ENCODE measurements at places on chromosomes 6 and 20.

GRCh38 chr6:28220257-28221133, 4.6 kb upstream of the ZSCAN9 start:
- no peak overlapping the region for H3K27ac ChIP-seq
- DNase-seq, result no peak
- H3K27me3 ChIP-seq, result no peaks in the 10 kb centered on the region
- no peak overlapping the region for H3K4me3 ChIP-seq
- H3K4me1 ChIP-seq, result peaks cover 7% of the 10 kb centered on the region

GRCh38 chr6:101393829-101394251, 332 bp downstream of the GRIK2 start:
- no peaks in the 10 kb centered on the region for H3K36me3 ChIP-seq
- 0 out of 2 replicates have a peak, but pooled peaks cover 6% of the 10 kb centered on the region for H3K27me3 ChIP-seq
- no peak overlapping the region for H3K27ac ChIP-seq
- peak overlapping the region; percentile 47 for H3K4me3 ChIP-seq

DNA sequence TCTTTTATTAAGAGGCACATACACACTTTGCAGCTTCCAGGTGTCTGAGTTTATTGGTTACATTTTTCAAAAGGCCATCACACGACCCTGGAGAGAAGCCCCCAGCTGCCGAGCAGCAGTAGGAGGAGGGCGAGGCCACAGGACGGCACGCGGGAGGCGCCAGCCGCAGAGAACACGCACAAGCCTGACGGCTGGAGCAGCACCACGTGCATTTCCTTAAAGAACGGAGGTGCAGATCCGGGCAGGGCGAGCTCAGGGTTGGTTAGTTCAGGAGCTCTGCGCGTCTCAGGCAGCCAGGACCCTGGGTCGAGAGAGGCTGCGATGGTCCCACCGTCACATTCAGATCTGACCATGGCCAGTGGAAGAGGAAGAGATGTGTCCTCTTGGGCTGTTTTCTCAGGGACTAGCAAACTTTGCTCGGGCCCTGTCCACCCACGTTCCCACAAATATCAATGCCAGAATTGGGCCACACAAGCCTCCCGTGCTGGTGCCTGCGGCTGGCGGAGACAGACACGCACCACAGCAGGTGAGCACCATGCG, 121.4 kb upstream of the AFDN start:
- no peaks in the 10 kb centered on the region for H3K36me3 ChIP-seq
- no peak overlapping the region for H3K27ac ChIP-seq
- no peak overlapping the region for H3K4me3 ChIP-seq
- no peak for DNase-seq
- no peaks in the 10 kb centered on the region for H3K27me3 ChIP-seq

- no peak for DNase-seq
- H3K4me1 ChIP-seq, result peaks cover 44% of the 10 kb centered on the region
- H3K4me3 ChIP-seq, result peak overlapping the region; percentile 47
- no peaks in the 10 kb centered on the region for H3K36me3 ChIP-seq
- H3K27ac ChIP-seq, result no peak overlapping the region
Observed at GRCh38 chr6:11008821-11009220, 35.3 kb downstream of the ELOVL2 start.

DNA sequence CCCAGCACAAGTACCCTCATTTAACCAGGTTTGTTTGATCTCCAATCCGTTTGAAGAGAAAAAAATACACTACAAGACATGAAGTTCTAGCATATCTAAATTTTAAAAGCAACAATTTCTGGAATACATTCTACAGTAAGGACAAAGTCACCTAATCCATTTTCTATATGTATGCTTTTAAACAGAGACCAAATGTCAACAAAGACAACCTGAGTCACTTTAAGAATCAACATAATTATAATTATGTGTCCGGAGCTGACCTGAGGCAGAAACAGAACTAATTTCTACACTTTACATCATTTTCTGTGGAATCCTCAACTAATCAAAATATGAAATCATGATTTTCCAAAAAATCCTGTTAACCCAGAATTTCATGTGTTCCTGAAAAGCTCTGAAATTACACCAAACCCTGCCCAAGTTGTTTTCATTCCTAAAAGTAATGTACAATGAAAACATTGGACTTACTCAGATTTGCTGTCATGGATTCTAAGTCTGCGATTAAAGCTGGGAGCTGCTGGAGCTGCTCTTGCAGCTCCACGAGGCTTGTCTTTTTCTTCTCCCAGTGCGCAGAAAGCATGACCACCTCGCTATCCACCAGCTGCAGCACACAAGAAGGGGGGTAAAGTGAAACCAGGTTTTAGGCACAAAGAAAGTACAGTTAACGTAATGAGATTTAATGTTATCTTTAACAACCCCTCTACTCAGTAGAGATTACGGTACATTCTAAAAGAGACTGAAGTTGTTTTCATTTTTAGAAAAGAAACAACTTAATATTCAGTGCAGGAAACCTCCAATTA, 35.8 kb downstream of the DTNBP1 start:
- H3K27ac ChIP-seq, result no peak overlapping the region
- no peak overlapping the region for H3K4me3 ChIP-seq
- no peak for DNase-seq
- no peaks in the 10 kb centered on the region for H3K27me3 ChIP-seq

DNA sequence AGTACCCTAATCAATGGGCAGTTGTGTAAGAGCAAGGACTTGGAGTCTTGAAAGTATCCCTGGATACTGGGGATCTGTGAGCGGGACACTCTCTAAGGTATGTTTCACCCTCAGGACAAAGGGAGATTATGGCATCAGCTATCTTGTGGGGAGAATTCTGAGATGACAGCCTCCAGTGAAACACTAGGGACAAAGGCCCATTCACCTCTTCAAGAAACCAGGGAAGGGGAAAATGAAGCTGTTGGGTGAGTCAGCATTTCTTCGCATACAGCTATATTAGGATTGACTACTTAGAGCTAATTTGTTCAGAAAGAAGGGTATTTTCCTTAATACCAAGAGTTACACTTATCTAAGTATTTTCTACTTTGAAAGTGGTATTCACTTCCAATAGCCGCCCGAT, 35.9 kb downstream of the OPN5 start:
- H3K36me3 ChIP-seq, result no peaks in the 10 kb centered on the region
- no peaks in the 10 kb centered on the region for H3K27me3 ChIP-seq
- H3K4me1 ChIP-seq, result no peaks in the 10 kb centered on the region
- no peak for DNase-seq
- H3K4me3 ChIP-seq, result no peak overlapping the region

DNA sequence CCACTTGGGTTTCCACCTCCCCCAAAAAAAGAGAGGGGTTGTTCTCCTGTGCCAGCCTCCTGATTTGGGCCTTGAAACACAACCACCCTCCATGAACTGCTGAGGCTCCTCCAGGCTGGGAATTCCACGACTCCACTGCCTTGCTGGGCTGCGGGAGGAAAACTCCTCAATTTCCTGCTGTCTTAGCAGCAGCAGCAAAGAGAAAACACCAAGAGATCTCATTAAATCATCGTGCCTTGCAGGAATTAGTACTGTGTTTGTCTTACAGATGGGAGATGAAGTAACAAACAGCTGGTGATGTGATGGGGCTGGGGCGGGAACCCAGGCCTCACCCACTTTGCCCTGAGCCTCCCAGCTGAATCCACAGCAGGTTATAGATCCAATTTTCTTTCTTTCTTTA, 29.0 kb downstream of the BPIFB1 start:
- H3K27ac ChIP-seq, result no peak overlapping the region
- DNase-seq, result no peak

GRCh38 chr20:36208257-36208656, 28.0 kb upstream of the AAR2 start:
- no peaks in the 10 kb centered on the region for H3K36me3 ChIP-seq
- no peak overlapping the region for H3K4me3 ChIP-seq
- H3K27ac ChIP-seq, result no peak overlapping the region
- no peaks in the 10 kb centered on the region for H3K27me3 ChIP-seq
- H3K4me1 ChIP-seq, result no peaks in the 10 kb centered on the region
- no peak for DNase-seq

DNA sequence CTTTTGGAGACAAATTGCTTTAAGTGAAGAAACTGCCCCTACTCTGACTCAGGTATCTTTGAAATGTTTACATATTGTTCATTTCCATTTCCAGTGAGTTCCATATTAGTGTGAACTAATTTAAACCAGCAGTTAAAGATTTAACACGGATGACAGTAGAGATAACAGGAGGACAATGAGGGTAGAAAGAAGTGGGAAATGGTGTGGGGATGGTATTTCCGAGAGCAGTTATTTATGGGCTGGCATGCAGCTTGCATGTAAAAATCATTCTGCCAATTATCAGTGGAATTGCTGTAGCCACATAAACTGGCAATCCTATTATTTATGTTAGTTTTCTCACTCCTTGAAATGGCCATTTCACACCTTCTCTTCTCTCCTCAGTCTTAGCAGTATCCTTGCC, 8.6 kb upstream of the ADGRF5 start:
- no peak overlapping the region for H3K4me3 ChIP-seq
- no peaks in the 10 kb centered on the region for H3K27me3 ChIP-seq
- no peaks in the 10 kb centered on the region for H3K36me3 ChIP-seq

GRCh38 chr6:74609871-74610270, 596.0 kb downstream of the COL12A1 start:
- no peaks in the 10 kb centered on the region for H3K4me1 ChIP-seq
- H3K27me3 ChIP-seq, result no peaks in the 10 kb centered on the region
- no peak overlapping the region for H3K4me3 ChIP-seq
- DNase-seq, result no peak

GRCh38 chr6:23096876-23097275, 527.5 kb downstream of the HDGFL1 start:
- no peaks in the 10 kb centered on the region for H3K4me1 ChIP-seq
- H3K27me3 ChIP-seq, result no peaks in the 10 kb centered on the region
- H3K4me3 ChIP-seq, result no peak overlapping the region
- H3K27ac ChIP-seq, result no peak overlapping the region

- H3K4me1 ChIP-seq, result peaks cover 17% of the 10 kb centered on the region
- H3K27me3 ChIP-seq, result no peaks in the 10 kb centered on the region
- H3K4me3 ChIP-seq, result no peak overlapping the region
- no peaks in the 10 kb centered on the region for H3K36me3 ChIP-seq
Observed at GRCh38 chr20:56625837-56626236, 3.3 kb upstream of the TFAP2C start.

DNA sequence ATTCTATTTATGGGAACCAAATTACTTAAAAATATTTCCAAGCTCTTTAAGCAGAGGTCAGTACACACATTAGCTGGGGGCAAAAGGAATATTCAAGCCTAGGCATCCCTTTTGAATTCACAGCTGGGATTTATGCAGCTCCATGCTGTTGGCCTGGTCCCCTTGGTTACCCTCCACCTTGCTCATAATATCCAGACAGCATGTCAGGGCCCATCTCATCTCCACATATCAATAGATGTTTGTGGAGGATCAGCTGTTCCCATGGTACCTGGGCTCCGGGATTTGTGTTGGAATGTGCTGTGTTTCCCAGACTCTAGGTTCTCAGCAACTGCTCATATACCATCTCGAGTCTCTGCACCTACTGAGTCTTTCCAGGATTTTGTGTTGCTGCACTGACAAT, 534.8 kb downstream of the BMP2 start:
- no peak for DNase-seq
- no peak overlapping the region for H3K27ac ChIP-seq
- no peaks in the 10 kb centered on the region for H3K4me1 ChIP-seq
- no peaks in the 10 kb centered on the region for H3K36me3 ChIP-seq

DNA sequence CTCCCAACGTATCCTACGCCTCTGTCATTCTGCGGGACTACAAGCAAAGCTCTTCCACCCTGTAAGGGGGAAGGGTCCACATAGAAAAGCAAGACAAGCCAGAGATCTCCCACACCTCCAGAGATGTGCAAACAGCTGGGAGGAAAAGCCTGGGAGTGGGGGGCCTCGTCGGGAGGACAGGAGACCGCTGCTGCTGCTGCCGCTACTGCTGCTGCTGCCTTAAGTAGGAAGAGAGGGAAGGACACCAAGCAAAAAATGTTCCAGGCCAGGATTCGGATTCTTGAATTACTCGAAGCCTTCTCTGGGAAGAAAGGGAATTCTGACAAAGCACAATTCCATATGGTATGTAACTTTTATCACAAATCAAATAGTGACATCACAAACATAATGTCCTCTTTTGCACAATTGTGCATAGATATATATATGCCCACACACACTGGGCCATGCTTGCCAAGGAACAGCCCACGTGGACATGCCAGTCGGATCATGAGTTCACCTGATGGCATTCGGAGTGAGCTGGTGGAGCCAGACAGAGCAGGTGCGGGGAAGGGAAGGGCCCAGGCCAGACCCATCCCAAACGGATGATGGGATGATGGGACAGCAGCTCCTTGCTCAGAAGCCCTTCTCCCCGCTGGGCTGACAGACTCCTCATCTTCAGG, 108.8 kb upstream of the RAB32 start:
- no peak for DNase-seq
- no peak overlapping the region for H3K4me3 ChIP-seq
- no peak overlapping the region for H3K27ac ChIP-seq
- H3K27me3 ChIP-seq, result peaks cover 13% of the 10 kb centered on the region
- H3K4me1 ChIP-seq, result no peaks in the 10 kb centered on the region
- H3K36me3 ChIP-seq, result no peaks in the 10 kb centered on the region

DNA sequence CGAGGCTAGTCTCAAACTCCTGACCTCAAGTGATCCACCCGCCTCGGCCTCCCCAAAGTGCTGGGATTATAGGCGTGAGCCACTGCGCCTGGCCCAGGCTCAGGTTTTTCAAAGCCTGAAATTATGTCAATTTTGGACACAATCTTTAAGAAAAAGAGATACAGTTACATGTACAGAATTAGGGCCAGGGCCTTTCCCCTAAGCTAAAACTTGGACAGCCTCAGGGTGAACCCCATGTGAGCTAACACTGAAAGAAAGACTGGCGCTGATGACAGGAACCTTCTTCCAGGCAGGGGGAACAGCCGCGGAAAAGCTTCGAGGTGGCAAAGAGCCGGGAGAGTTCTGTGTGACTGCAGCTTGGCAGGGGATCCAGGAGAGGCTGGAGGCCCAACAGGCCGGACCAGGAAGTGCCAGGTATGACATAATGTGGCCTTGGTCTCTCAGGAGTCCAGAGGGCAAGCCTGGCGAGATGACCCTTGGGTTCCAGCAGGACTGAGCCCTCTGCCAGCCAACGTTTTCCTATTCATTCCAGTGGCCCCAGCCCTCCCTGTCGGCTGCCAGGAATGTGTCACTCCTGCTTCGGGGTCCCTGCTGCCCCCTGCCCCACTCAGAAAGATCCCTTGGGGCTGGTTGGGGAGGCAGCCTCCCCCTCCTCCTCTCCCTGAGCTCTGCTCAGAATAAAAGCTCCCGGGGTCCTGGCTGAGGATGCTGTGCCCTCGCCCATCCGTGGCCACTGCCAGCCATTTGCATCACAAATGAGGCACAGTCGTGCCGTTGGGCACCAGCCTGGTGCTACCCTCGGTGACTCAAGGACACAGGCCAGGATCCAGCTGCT, 37.3 kb downstream of the RBM38 start:
- H3K4me3 ChIP-seq, result no peak overlapping the region
- no peak overlapping the region for H3K27ac ChIP-seq
- no peak for DNase-seq
- no peaks in the 10 kb centered on the region for H3K27me3 ChIP-seq

DNA sequence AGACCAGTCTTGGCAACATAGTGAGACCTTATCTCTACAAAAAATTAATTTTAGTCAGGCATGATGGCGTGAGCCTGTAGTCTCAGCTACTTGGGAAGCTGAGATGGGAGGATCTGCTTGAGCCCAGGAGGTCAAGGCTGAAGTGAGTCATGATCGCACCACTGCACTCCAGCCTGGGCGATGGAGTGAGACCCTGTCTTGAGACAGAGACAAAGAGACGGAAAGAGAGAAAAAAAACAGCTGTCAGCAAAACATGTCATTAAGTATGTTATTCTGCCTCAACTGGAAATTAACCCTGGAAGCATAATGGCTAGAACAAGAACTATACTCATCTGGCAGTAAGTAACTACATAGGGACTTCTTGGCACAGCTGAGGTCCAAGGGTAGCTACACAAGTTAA, 7.2 kb downstream of the MMS22L start:
- peaks cover 44% of the 10 kb centered on the region for H3K36me3 ChIP-seq
- DNase-seq, result no peak
- no peak overlapping the region for H3K27ac ChIP-seq
- no peak overlapping the region for H3K4me3 ChIP-seq
- H3K4me1 ChIP-seq, result no peaks in the 10 kb centered on the region
- no peaks in the 10 kb centered on the region for H3K27me3 ChIP-seq

Measured in HCT116 (cell line).